ENCODE measurements at places on chromosomes 3 and 15.

- DNase-seq: no peak
These were observed 71.0 kb upstream of the MDFIC2 start for GRCh38 chr3:70383360-70383831.

- DNase-seq: no peak
These were observed 34.1 kb upstream of the WNT5A start for GRCh38 chr3:55521064-55521737.

GRCh38 chr3:33256249-33256648, 21.0 kb upstream of the FBXL2 start:
- DNase-seq: no peak

GRCh38 chr15:70347321-70348225, 249.9 kb upstream of the TLE3 start:
- DNase-seq: no peak

GRCh38 chr3:70728311-70728710, 415.9 kb upstream of the MDFIC2 start:
- DNase-seq: no peak

DNA sequence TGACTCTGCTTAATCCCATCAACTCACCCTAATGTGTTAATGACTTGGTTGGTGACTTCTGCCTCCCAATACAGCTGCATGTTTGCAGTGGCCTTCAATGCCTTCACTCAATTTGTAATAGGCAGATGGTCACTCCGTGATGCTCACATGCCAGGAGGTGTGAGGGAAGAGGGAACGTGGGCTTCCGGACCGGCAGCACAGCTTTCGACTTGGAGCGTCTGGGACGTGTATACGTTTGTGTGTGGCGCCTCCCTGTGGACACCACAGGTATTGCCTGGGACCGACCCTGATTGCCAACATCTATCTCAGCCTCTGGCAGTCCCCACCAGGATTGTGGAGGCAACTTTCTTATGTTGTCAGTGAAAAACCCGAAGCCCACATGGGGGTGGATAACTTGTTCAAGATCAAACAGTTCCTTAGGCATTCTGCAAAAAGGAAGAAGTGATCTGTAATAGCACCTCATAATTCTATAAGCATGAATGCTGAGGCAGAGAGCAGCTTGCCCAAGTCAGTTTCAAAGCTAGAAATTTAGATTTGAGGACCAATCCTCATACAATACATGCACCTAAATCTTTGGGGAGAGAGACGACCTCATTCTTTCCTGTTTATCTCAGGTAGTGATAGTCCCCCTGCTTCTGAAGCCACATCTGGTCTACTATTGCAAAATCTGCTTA, 16.9 kb downstream of the MRPL46 start:
- DNase-seq: peak; percentile 53

DNA sequence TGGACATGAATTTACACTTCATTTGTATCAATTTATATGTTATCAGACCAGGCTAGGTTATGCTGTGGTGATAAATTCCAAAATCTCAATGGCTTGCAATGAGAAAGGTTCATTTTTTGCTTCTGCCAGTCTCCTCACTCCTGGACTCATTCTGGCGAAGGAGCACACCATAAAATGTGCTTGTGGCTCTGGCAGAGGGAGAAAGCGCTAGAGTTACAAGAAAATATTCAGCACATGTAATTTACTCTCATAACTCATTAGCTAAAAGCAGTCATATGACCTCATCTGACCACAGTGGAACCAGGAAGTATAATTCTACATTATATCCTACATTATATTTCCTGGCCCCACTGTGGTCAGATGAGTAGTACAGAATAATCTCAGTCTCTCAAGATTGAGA, 193.8 kb downstream of the BCHE start:
- DNase-seq: peak; percentile 59

DNA sequence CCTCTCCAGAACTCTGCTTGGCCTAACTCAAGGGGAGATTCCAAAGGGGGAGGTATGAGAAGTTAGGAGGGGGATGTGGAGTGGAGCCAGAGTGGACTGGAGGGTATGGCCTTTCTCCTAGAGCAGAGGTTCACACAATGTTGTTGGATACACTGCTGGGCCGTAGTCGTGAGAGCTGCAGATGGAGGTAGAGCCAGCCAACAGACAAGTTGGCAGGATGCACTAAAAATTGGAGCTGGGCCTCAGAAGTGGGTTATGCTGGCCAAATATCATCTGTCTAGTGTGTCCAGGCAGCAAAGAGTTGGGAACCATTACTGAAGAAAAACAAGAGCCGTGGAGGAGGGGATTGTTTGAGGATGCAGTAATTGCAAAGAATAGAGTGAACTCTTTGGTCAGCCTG, 27.7 kb upstream of the LRRFIP2 start:
- no peak for DNase-seq

DNA sequence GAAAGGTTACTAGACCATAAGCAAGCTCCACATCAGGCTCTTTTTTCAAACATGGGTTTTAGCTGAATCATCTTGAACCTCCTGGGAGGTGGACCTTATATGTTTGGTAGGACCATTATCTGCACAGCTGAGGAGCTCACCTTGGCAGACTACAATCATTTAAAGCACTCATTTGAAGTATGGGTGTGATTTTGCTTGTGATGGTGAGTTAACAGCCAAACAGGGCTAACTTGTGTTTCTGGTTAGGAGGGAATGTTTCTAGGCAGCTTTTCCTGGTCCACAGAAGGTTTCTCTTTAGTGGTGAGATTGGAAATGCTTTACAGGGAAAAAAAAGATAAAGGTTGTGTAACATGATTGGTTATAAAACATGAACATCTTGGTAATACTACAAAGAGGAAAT, 61.8 kb downstream of the ARHGEF26 start:
- no peak for DNase-seq

GRCh38 chr15:72285927-72286516, 13.7 kb upstream of the PARP6 start:
- DNase-seq: peak; percentile 29

GRCh38 chr3:136989781-136990524, 32.2 kb downstream of the IL20RB start:
- no peak for DNase-seq

DNA sequence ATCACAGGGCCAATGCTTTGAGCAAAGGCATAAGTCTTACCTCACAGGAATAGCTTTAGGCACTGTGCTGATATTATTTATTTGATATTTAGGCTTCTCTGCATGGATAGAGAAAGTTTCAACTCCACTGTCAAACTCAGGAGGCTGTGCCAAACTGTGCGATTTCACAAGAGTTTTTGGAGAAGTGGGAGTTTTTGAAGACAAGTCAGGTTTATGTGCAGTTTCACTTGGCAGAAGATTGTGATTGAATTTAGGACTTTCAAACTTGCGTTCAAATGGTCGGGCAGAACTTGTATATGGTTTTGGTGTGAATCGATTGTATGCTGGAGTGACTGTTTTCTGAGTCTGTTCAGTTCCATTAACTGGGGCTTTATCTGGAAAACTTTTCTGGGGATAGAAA, 113.7 kb downstream of the TJP1 start:
- no peak for DNase-seq

DNA sequence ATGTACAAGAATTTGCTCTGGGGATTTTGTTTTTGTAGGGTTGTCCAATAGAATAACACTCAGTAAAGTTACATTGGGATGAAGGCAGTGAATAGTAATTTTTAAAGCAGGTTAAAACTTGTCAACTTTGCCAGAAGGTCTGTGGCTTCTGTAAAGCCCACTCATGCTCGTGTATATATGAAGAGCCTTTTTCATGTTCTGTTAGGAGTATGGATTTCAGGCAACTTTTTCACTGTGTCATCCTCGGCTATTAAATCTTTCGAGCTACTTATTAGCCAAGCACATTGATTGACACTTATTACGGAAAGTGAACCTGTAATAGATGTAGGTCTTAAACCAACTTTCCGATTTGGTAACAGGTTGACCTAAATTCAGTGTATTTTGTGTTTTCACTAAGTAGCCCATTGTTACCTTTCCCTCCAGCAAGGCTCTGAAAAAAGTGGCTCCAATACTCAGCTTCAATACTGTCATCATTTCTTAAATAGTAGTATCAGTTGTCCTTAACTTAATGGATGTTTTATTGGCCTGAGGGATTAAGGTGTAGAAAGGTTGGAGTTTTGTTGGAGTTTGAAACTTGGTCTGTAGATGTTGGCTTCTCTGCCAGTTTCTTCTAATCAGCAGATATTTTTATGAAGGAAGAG, 1.7 kb downstream of the PAK2 start:
- DNase-seq: peak; percentile 11

DNA sequence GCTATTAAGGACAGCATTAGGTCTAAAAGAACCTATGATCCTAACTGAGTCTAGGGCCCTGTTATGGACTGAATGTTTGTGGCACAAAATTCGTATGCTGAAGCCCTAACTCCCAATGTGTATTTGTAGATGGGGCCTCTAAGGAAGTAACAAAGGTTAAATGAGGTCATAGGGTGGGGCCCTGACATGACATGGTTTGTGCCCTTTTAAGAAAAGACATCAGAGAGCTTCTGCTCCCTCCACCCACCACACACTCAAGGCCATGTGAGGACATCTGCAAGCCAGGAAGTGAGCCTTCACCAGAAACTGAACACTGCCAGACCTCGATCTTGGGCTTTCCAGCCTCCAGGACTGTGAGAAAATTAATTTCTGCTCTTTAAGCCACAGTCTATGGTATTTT, 49.2 kb downstream of the PHC3 start:
- no peak for DNase-seq

DNA sequence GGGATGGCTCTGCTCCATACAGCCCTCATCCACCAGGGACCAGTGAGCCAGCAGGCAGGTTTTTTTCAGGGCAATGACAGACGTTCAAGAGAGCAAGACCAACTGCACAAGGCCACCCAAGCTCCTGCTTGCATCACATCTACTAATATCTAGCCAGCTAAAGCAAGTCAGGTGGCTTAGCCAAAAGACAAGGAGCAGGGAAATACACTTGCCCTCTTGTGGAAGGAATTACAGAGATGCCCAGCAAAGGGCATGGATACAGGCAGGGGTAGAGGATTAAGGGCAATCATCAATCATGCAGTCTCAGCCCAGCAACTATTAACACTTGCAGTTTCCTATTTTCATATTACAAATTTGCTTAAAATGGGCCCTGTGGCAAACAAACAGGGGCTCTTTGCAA, 81.5 kb upstream of the NTRK3 start:
- no peak for DNase-seq

GRCh38 chr3:147394884-147395225, 11.5 kb downstream of the ZIC4 start:
- DNase-seq: no peak

GRCh38 chr3:156981005-156981404, 154.9 kb downstream of the LEKR1 start:
- no peak for DNase-seq

DNA sequence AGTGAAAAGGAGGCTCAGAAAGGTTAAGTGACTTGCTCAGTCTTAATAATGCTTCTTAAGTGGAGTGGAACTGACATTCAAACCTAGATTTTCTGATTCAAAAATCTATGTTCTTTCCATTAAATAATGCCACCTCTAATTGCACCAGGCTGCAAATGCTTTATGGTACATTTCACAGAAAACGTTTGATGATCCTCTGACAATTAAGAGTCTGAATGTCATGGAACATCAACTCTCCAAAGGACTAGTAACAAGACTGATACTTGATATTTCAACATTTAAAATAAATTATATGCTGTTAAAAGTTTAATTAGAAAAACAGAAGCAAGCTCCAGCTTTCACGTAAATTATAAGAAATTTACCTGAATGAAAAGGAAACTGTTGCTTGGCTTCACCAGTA, 151.5 kb downstream of the TBL1XR1 start:
- DNase-seq: no peak

- DNase-seq: no peak
These were observed 13.7 kb upstream of the ULK4 start for GRCh38 chr3:41975416-41976103.

GRCh38 chr3:29694783-29695182, 413.9 kb downstream of the RBMS3 start:
- DNase-seq: peak; percentile 96

- DNase-seq: no peak
These were observed 34.2 kb downstream of the LIPC start for GRCh38 chr15:58465866-58466517.

GRCh38 chr15:69380100-69380725, 33.9 kb upstream of the KIF23 start:
- DNase-seq: peak; percentile 12

- DNase-seq: no peak
These were observed 494.2 kb upstream of the AGTR1 start for GRCh38 chr3:148203297-148204010.

- peak; percentile 71 for DNase-seq
These were observed 303.4 kb upstream of the DNAJC19 start for GRCh38 chr3:181292984-181293383.
